Activated CD4-positive, alpha-beta T cell treated with anti-CD3 and anti-CD28 coated beads, Interleukin-2, amount 10 ng/mL, durations not matched to agents 7 days and 5 days (primary cell): ENCODE measurements at places on chromosomes 11 and 22.
A peak's percentile ranks its signal among the peaks of the same experiment; 100 is the strongest.

DNA sequence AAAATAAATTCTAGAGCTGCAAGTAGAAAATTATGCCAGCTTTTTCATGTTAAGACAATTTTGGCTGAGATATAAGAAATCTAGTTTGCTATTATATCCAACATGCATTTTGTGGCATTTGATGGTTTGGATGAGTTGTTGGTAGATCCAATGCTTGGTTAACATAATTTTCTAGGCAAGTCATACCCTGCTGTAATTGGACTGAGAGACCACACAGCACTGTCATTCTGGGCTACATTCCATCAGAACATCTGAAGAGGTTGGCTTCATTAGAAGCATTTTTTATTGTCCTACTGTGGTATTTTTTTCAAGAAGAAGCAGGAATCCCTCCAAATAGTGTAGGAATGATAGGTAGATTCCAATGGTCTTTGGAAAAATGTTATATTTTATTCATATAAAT is 561.0 kb downstream of the LUZP2 start:
- no peak for DNase-seq

GRCh38 chr11:41971592-41971991 is 512.1 kb upstream of the LRRC4C start:
- no peak for DNase-seq

DNA sequence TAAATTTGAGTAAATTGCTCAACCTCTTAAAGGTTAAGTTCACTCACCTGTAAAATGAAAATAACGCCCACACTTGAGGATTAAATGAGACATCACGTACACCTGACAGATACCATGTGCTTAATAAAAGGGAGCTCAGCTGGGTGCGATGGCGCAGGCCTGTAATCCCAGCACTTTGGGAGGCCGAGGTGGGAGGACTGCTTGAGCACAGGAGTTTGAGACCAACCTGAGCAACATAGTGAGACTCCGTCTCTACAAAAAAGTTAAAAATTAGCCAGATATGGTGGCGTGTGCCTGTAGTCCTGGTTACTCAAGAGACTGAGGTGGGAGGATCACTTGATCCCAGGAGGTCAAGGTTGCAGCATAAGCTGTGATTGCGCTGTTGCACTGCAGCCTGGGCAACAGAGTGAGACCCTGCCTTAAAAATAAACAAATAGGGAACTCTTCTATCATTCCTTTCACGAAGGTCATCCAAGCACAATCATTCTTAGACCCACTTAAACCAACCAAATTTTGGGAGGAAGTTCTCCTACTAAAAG is 134.1 kb downstream of the BBOX1 start:
- no peak for DNase-seq

DNA sequence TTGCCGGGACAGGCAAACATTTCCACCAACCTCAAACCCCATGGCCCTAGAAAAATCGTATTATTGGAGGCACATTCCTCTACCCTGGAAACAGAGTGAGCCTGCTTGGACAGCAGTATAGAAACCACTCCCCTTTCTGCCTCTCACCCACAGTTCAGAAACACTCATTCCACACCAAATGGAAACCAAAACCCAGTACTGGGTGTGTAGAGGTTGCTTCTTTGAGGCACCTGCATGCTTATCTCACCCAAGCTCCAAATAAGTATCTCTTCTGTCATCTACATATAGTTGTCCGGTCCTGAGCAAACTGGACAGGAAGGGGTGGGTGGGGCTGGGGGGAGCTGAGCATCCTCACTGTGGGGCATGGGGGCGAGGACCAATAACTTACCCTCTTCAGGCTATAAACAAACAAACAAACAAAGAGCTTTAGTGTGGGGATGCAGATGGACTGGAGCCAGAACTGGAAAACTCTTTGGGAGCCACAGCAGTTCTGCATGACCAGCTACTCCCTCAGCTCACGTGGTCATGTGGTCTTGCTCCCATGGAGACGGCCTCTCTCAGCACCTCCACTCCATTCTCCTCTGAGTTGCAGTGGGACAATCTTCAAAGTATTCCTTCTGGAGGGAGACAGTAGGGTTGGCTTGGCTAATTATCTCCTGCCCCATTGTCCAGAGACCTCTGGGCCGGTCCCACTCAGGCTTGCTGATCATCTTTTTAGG is 1.0 kb upstream of the PLAAT2 start:
- peak; percentile 68 for DNase-seq

- DNase-seq: no peak
Observed at GRCh38 chr11:7643314-7643713, 30.0 kb downstream of the CYB5R2 start.

- DNase-seq: no peak
Observed at GRCh38 chr11:85825616-85826015, 14.7 kb upstream of the SYTL2 start.

DNA sequence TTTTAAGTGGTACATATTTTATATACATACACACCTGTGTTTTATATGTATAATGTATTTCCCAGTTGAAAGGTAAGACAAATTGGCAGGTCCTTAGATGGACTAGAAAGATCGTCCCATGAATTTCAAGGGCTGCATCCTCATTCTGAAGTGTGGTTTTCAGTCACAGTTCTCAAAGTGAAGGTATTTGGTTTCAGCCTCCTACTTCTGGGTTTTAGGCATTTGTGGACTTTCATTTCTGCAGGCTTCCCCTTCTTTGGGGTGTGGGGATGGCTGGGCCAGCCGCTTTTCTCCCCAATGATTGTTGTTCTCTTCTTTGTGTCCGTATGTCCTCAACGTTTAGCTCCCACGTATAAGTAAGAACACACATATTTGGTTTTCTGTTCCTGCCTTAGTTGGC is 10.0 kb downstream of the DCPS start:
- DNase-seq: no peak

DNA sequence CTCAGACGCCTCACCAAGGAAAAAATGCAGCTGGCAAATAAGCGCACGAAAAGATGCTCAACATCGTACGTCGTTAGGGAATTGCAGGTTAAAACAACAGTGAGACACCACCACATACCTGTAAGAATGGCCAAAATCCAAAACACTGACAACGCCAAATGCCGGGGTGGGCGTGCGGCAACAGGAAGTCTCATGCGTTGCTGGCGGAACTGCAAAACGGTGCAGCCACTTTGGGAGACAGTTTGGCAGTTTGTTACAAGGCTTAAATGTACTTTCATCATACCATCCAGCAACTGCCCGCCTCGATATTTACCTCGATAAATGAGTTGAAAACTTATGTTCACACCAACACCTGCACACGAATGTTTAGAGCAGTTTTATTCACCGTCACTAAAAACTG is 7.5 kb upstream of the CTSD start:
- no peak for DNase-seq

GRCh38 chr11:27358296-27358695 is 4.7 kb downstream of the CCDC34 start:
- no peak for DNase-seq

DNA sequence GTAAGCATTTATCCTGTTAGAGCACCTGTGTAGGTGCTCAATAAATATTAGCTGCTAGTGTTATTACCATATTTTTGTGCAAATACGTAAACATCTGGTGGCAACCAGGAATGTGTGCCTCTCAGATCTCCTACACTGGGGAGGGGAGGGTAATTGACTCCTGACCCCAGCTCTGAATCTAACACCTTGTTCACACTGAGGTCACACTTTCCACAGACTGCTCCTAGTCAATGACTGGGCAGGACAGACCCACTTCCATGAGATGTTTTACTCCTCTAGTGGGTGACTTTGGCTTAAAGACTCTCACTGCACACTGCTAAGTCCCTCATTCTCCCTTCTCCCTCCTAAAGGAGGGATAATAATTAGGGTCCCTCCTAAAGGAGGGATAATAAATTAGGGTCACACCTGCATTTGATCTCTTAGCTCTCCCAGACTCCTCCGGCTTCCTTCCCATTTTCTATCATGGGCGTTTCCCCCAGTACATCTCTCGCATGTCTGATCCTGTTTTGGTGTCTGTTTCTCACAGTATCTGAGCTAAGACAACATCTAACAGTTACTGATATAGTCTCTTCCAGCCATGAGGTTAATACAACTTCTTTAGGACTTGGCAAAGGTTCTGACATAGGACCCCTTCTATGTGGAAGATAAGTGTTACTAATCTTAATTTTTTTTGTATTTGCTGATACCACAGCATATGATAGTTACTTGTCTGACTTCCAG is 8.0 kb downstream of the CSTPP1 start:
- no peak for DNase-seq

GRCh38 chr22:33919391-33920196 is 682 bp downstream of the LARGE1 start:
- no peak for DNase-seq

- peak; percentile 32 for DNase-seq
Observed at GRCh38 chr22:45441138-45441537, 27.6 kb downstream of the RIBC2 start.

- no peak for DNase-seq
Observed at GRCh38 chr22:40628354-40629042, 8.0 kb downstream of the MRTFA start.

DNA sequence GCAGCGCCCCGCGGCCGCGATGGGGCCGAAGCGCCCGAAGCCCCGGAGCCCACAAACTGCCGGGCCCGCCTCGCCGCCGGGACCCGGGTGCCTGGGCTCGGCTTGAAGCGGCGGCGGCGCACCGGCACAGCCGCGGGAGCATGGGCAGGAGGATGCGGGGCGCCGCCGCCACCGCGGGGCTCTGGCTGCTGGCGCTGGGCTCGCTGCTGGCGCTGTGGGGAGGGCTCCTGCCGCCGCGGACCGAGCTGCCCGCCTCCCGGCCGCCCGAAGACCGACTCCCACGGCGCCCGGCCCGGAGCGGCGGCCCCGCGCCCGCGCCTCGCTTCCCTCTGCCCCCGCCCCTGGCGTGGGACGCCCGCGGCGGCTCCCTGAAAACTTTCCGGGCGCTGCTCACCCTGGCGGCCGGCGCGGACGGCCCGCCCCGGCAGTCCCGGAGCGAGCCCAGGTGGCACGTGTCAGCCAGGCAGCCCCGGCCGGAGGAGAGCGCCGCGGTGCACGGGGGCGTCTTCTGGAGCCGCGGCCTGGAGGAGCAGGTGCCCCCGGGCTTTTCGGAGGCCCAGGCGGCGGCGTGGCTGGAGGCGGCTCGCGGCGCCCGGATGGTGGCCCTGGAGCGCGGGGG is 346 bp downstream of the FJX1 start:
- DNase-seq: no peak

- no peak for DNase-seq
Observed at GRCh38 chr11:8871171-8871775, 39.7 kb upstream of the AKIP1 start.

DNA sequence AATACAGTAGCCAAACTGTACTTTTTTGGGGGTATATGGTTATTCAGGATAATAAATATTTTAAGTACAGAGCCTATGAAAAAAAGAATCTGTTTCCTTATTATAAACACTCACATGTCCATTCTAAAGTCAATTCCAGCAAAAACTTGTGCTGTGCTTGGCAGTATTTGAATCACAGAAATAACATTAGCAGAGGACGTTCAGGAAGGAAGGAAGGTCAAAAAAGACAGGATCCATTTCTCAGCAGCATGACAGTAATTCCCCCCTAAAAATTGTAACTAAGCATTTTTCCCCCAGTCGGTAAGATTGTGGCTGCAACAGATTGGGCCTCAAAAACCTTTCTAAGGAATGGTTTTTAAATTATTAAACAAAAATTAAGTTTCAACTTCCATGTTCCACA is 124.8 kb downstream of the ATG16L2 start:
- DNase-seq: no peak

DNA sequence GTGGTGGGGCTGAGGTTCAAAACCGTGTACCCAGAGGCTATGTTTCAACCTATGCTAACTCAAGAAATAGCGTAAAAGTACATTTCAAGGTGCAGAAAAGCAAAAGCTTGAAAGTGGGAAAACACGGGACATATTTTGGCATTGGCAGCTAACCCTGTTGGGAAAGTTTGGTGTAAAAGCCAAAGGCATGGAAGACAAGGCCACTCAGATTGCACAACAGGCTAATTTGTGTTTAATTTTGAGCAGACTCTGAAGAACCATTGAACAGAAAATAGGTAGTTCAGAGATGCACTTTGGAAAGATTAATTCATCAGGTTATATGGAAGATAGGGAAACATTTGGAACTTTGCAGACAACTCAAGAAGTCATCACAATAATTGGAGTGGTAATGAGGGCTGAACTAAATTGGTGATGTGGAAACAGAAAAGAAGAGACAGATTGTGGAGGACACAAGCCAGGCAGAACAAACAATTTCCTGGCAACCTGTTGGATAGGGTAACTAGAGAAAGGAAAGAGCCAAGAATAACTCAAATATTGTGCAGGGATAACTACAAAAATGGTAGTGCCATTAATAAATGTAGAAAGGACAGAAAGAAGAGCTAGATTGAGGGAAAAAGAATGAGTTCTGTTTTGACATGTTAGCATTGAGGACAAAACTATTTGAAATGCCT is 140.5 kb upstream of the PGR start:
- DNase-seq: no peak

DNA sequence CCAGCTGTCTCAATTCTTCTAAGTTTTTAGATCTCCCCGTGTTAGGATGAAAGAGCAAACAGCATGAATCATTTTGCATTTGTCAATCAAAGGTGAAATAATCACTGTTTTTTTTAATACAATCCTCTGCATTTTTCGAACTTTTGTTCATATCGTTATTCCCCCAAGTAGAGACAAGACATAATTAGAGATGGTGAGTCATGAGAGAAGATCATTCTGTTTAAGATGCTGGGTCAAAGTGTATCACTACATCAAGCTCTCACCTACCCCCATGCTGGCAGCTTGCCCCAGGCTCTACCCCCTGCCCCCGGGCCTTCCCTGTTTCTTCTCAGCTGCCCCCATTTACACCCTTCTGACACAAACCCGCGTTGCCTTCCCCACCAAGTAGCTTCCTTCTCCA is 30.5 kb upstream of the MYO18B start:
- no peak for DNase-seq

GRCh38 chr22:20156611-20157429 is 6.0 kb upstream of the CCDC188 start:
- peak; percentile 86 for DNase-seq

- DNase-seq: no peak
Observed at GRCh38 chr11:115297330-115297729, 206.9 kb downstream of the CADM1 start.

- DNase-seq: no peak
Observed at GRCh38 chr11:108561535-108561991, 32.0 kb downstream of the EXPH5 start.

GRCh38 chr11:93740031-93740729 is 1.1 kb downstream of the TAF1D start:
- DNase-seq: peak; percentile 38
